Fibroblast of skin of back (primary cell): ENCODE measurements at places on chromosomes 16 and 17.

- no peak for DNase-seq
Measured at GRCh38 chr17:19260958-19261357, 23.8 kb downstream of the EPN2 start.

- peak; percentile 18 for DNase-seq
Measured at GRCh38 chr16:48426244-48427141, 41.3 kb upstream of the SIAH1 start.

DNA sequence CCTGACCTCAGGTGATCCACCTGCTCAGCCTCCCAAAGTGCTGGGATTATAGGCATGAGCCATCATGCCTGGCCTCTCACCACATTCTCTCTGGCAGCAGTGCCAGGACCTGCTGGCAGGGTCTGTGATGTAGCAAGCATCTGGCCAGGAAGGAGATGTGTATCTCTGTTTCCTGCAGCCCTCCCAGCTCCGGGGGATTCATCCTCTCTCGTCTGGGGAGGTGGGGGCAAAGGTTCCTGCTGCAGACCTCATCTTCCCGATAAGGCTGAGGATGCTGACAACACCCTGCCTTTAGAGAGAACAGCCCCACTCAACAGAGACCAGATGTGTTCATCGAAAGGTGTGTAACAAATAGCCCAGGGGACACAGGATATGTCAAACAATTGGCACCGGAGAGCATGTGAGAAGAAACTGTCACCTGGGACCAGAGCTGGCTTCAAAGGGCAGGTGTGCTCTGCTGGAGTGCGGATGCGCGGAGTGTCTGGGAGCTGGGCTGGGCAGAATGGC lies 54.8 kb upstream of the SEC14L1 start:
- no peak for DNase-seq

GRCh38 chr17:35161281-35161761 lies 13.7 kb downstream of the UNC45B start:
- DNase-seq = no peak

GRCh38 chr17:74116087-74116717 lies 87.3 kb upstream of the RPL38 start:
- peak; percentile 83 for DNase-seq
